ENCODE measurements at places on chromosomes 4 and X. TPM values are rescaled to one million over a fixed set of nuclear protein-coding genes. Genes with fewer than 3 reads are reported as not detected.

Gene PRDM8
- total RNA-seq = 0.65 TPM

Gene NDST4
- total RNA-seq = not detected

Gene ZNF674
- total RNA-seq = 5.5 TPM

Gene WNK3
- total RNA-seq = 0.65 TPM

Gene SPANXB1
- not detected for total RNA-seq

Gene RHOH
- 0.57 TPM for total RNA-seq

Data from vein endothelial cell (primary cell).